ENCODE measurements at places on chromosomes 1 and 21.

DNA sequence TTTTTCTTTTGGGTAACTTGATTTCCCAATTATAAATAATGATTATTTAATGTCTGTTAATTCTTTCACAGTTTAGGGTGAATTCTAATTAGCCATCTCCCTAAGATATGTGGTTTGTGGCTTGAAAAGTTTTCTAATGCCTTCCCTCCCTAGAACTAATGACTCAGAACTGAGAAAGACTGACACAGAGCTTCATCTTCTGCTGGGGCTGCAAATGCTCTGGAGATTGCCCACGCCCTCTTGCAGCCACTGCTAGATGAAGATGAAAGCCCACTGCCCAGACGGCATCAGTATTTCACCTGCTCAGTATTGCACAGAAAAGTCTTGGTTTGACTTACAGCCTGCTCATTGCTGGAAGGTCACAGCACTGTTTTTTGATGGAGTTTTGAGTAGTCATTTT, 101.5 kb downstream of the ST6GALNAC3 start:
- no peak for DNase-seq

GRCh38 chr1:154855186-154855851, 14.8 kb downstream of the KCNN3 start:
- DNase-seq = no peak

DNA sequence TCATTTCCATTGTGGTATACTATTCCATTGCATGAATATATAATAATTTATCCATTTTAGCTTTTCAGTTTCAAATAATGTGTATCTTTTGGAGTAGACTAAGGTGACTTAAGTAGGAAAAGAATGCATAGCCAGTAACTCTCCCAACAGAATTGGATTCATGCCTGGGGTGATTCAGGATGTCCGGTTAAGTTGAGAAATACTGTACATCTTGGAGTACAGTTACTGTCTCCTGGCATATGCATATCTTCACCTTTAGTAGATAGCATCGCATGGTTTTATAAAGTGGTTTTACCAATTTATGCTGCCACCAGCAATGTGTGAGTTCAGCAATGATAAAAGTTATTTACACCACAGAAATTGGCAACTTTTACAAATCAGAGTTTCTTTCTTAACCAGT, 18.6 kb upstream of the SLC6A9 start:
- no peak for DNase-seq

GRCh38 chr1:159077120-159077961, 775 bp upstream of the AIM2 start:
- DNase-seq = peak; percentile 83

DNA sequence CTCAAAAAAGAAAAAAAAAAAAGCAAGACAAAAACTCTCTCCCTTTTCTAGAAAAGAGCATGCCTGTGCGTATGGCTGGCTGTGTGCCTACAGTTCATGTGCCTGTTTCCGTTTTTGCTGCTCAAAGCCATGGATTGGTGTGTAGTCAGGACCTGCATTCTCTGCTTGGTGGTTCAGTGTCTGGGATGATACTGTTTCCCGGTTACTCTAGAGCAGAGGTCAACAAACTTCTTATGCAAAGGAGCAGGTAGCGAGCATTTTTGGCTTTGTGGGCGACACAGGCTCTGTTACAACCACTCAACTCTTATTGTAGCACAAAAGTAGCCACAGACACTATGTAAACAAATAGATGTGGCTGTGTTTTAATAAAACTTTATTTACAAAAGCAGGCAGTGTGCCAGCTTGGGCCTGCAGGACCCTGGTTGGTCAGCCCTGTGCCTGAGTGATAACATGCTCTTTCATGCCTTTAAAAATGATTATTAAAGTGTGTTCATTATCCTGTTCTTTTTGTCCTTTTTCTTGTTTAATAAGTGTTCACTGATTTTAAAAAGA, 524.2 kb downstream of the KIF26B start:
- no peak for DNase-seq

DNA sequence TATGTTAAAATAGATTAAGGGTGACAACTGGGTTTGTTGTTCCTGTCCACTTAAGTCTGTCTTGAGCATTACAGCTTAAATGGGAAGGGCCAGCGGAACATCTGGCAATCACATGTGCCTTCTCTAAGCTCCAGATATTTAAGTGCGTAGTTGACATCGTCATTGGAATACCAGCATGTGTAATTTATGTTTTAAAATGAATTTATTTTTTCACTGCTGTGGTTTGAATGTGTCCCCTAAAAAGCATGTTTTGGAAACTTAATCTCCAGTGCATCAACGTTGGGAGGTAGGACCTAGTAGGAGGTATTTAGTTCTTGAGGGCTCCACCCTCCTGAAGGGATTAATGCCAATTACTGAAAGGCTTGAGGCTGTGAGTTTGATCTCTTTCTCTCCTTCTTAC, 13.4 kb downstream of the ZCCHC17 start:
- DNase-seq = no peak

DNA sequence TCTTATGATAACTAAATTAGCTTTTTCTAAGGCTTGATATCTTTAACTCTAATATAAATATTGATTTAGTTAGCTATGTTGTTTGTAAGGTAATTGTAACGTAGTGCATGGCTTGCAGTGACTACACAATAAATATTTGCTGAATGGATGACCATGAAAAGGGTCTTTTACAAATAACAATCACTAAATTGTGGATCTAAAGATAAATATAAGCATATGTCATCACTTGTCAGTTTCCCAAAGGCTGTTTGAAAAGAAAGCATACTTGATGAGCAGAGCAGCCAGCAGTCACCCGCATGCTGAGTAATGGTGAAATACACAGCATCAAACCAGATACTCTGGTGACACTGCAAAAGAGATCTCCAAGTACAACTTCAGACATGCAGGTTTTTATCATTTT, 92.5 kb upstream of the FMN2 start:
- DNase-seq = no peak

DNA sequence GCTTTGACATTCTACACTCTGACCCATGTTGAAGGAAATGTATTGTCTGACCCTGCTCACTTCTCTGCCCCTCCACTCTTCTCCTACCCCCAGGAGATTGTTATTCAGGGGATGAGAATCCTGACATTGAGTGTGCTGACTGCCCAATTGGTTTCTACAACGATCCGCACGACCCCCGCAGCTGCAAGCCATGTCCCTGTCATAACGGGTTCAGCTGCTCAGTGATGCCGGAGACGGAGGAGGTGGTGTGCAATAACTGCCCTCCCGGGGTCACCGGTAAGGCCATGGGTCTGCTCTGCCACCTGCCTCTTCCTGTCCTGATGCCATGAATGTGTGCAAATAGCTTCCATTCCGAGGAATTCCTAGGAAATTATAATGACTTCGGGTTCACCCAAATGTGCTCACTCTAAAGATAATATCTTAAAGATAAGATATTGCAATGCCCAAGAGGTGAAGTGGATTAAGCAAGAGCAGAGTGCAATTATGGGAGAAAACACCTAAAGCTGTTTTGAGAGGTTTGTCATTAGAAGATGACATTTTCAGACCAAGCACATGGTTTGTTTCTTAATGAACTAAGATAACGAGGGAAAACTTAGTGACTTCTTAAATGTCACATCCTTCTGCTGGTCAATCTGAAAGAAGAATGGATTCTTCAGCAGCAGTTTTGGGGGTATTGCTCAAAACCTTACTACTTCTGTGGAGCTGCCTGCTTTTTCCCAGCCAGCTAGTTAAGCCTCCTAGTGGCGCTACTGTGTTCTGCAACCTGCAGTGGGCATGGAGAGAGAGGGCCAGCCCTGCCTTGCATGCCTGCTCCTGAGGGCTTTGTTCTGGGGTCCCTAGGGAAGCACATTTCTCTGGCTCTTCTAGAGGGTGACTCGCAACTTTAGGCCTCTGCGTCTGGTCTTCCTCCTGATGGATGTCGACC, 41.6 kb downstream of the LAMC2 start:
- DNase-seq = no peak

DNA sequence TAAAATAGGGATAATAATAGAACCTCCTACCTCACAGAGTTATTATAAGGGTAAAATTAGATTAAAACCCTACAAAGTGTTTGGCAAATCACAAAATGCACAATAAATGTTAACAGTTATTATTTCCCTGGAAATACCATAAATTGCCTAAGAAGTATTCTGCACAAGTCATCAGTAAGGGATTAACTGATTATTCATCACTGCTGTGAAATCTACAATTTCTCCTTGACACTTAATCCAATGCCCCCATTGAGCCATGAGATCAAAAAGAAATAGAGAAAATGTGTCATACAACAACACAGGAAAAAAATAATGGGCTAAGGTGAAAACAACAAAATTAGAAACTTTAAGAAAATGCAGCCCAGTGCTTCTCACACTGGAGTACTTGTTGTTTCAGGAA, 6.7 kb upstream of the SEC16B start:
- DNase-seq = no peak

- DNase-seq = no peak
Observed at GRCh38 chr1:36536727-36537126, 54.0 kb upstream of the CSF3R start.

DNA sequence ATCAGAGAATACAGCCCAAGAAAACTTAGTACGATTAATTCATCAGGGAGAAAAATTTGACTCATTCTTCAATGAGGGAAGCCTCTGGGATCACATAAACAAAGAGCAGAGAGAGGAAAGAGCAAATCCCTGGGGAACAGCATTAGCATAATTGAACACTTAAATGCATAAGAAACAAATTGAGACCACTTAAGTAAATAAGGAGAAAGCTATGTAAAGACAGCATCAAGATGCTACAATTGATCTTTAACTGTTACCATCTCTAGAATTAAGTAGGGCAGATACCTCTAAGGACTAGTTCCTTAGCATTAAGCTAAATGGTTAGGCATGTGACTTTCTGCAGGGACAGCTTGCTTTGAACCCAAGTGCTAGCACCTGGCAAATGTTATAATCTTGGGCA, 265.1 kb upstream of the NEGR1 start:
- DNase-seq = no peak
